Activated CD4-positive, alpha-beta memory T cell treated with anti-CD3 and anti-CD28 coated beads, Interleukin-2, amount 10 ng/mL, durations not matched to agents 7 days and 5 days (primary cell): ENCODE measurements at places on chromosomes 16 and 17. TPM values are rescaled to one million over a fixed set of nuclear protein-coding genes. Genes with fewer than 3 reads are reported as not detected.

DNA sequence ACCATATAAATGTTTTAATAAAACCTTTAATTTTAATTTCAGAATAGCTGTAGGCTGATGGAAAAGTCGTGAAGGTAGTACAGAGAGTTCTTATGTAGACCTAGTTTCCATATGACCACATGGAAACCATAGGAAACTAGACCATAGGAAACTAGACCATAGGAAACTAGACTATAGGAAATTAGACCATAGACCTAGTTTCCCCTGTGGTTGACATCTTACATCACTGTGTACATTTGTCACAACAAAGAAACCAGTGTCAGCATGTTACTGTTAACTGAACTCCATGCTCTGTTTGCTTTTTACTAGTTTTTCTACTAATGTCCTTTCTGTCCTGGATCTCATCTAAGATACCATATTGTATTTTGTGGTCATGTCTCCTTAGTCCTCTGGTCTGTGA lies 14.6 kb downstream of the NUDT7 start:
- peaks cover 5% of the 10 kb centered on the region for H3K4me1 ChIP-seq
- no peak overlapping the region for H3K4me3 ChIP-seq
- H3K36me3 ChIP-seq: no peaks in the 10 kb centered on the region
- no peaks in the 10 kb centered on the region for H3K27me3 ChIP-seq

- H3K27me3 ChIP-seq: no peaks in the 10 kb centered on the region
- H3K4me3 ChIP-seq: no peak overlapping the region
- no peaks in the 10 kb centered on the region for H3K4me1 ChIP-seq
- peaks cover 3% of the 10 kb centered on the region for H3K36me3 ChIP-seq
- no peak for DNase-seq
Observed at GRCh38 chr16:2056077-2056476, 8.3 kb downstream of the TSC2 start.

DNA sequence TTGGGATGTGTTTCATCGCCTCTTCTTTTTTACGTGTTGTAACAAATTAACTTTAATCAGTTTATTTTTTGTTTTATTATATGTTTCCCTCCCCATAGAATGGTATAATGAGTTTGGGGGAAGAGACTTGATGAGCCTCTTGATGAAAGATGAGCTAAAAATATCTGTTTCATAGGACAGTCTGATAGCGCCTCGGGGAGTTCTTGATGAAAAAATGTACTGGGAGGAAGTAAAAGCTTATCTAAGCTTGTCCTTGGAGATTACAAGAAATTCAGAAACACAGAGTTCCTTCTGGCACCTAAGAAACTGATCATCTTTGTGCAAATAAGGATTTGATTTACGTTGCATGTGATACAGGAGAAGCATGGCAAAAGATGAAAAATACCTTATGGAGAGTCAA lies 350.2 kb upstream of the CDH8 start:
- H3K27me3 ChIP-seq: no peaks in the 10 kb centered on the region
- DNase-seq: no peak
- H3K27ac ChIP-seq: no peak overlapping the region

- no peak for DNase-seq
- H3K4me3 ChIP-seq: no peak overlapping the region
- no peaks in the 10 kb centered on the region for H3K27me3 ChIP-seq
Observed at GRCh38 chr17:76151896-76152454, 10.9 kb upstream of the FOXJ1 start.

UNKL gene
- 40.0 TPM for total RNA-seq

MPV17L gene
- total RNA-seq: not detected

SHCBP1 gene
- 51.0 TPM for total RNA-seq

DNA sequence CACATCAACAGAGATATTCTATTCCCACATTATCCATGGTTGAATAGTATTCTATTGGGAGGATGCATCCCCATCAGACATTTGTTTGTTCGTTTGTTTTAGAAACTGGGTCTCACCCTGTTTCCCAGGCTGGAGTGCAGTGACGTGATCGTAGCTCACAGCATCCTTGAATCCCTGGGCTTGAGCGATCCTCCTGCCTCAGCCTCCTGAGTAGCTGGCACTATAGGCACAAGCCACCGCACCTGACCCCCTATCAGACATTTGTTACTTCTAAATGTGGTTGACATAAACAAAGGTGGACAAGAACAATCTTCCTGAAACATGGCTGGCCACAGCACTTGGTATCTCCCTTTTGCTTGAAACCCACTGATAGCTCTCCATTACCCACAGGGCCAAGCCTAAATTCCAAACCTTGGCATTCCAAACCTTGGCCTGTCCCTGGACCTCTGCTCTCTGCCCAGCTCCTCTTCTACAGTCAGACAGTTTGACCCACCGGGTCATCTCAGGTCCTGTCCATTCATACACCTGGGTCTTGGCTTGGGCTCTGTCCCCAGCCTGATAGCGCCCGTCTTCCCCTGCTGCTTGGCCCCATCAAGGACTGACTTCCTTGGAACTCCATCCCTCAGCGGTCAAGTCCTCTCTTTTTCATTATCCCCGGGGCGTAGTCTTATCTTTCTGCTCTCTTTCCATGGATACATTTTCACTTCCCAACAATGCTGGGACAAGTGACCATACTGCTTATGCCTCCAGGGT lies 1.5 kb upstream of the PRR29 start:
- H3K36me3 ChIP-seq: peaks cover 25% of the 10 kb centered on the region
- H3K4me1 ChIP-seq: peaks cover 77% of the 10 kb centered on the region
- peak overlapping the region; percentile 4 for H3K27ac ChIP-seq
- peaks cover 9% of the 10 kb centered on the region for H3K27me3 ChIP-seq
- H3K4me3 ChIP-seq: peak overlapping the region; percentile 92
- no peak for DNase-seq

KIF2B gene
- not detected for total RNA-seq

GRCh38 chr17:43467981-43468581 lies 15.7 kb upstream of the DHX8 start:
- no peak for DNase-seq
- H3K4me3 ChIP-seq: no peak overlapping the region
- H3K4me1 ChIP-seq: no peaks in the 10 kb centered on the region
- no peak overlapping the region for H3K27ac ChIP-seq

- H3K4me1 ChIP-seq: peaks cover 12% of the 10 kb centered on the region
- H3K4me3 ChIP-seq: no peak overlapping the region
- no peak for DNase-seq
Observed at GRCh38 chr17:381516-381915, 28.9 kb upstream of the RPH3AL start.

ARHGAP23 gene
- 0.73 TPM for total RNA-seq

NOG gene
- total RNA-seq: 0.25 TPM

CDH15 gene
- total RNA-seq: not detected
